Mesothelial cell of epicardium (in vitro differentiated cells): ENCODE measurements at places on chromosomes 2 and 18.

DNA sequence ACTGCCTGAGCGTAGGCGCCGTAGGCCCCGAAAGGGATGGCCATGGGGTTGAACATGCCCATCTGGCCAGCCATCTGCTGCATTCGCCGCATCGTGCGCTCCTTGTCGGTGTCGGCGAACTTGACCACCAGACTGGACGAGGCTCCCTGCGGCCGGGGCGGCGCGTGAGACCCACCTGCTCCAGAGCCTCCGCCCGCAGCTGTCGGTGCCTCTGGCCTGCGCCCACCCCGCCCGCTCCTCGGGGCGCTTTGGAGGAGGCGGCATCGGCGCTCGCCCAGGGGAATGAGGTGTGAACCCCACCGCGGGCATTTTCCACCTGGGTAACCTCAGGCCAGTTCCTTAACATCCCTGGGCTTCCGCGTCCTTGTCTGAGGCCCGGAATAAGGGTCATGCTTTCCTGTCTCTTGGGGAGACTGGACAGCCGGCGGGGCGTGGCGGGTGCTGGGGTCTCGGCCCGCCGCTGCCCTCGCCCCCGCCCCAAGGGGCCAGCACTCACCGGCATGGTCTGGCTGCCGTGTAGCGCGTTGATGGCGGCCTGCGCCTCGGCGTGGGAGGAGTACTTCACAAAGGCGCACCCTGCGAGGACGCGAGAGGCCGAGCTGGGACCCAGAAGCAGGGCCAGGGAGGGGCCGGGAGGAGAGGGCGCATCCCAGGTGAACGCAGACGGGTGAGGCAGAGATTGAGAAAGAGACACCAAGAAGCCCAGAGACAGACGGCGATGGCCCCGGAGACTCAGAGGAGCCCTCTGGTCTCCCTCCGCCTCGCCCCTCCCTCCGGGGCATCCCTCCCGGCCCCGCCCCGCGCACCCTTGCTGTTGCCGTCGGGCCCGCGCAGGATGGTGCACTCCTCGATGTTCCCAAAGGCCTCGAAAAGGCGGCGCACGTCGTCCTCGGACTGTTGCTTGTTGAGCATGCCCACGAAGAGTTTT lies 291.0 kb downstream of the CELF4 start:
- H3K4me3 ChIP-seq = no peak overlapping the region
- DNase-seq = no peak
- H3K27me3 ChIP-seq = peaks cover 48% of the 10 kb centered on the region
- H3K36me3 ChIP-seq = no peaks in the 10 kb centered on the region
- H3K27ac ChIP-seq = no peak overlapping the region

- DNase-seq = no peak
- peak overlapping the region; percentile 65 for H3K27ac ChIP-seq
- peaks cover 36% of the 10 kb centered on the region for H3K4me1 ChIP-seq
- no peaks in the 10 kb centered on the region for H3K27me3 ChIP-seq
- H3K36me3 ChIP-seq = no peaks in the 10 kb centered on the region
Measured at GRCh38 chr2:178277741-178278197, 83.5 kb downstream of the OSBPL6 start.

DNA sequence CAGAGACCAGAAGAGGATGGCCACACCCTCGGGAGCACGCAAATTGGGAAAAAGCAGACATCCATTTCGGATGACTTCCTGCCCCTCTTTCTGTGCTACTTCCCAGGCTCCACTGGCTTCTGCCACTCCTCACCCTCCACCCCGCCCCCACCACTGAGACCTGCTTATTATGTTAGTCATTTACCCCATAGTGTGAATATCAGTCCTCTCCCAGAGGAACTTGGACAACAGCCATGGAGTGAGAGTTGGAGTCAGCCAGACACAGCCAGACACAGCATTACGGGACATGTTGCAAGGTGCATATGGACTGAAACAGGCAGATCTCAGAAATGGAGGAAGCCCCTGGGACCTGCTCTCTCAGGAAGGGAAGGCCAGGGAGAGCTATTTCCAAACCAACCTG lies 51.8 kb downstream of the CTIF start:
- H3K27ac ChIP-seq = no peak overlapping the region
- H3K4me1 ChIP-seq = peaks cover 11% of the 10 kb centered on the region
- peaks cover 2% of the 10 kb centered on the region for H3K36me3 ChIP-seq
- H3K4me3 ChIP-seq = no peak overlapping the region

GRCh38 chr2:215826838-215827441 lies 186.4 kb downstream of the MREG start:
- no peak for DNase-seq
- peaks cover 3% of the 10 kb centered on the region for H3K36me3 ChIP-seq
- peak overlapping the region; percentile 90 for H3K27ac ChIP-seq
- H3K27me3 ChIP-seq = no peaks in the 10 kb centered on the region
- H3K4me3 ChIP-seq = peak overlapping the region; percentile 18

DNA sequence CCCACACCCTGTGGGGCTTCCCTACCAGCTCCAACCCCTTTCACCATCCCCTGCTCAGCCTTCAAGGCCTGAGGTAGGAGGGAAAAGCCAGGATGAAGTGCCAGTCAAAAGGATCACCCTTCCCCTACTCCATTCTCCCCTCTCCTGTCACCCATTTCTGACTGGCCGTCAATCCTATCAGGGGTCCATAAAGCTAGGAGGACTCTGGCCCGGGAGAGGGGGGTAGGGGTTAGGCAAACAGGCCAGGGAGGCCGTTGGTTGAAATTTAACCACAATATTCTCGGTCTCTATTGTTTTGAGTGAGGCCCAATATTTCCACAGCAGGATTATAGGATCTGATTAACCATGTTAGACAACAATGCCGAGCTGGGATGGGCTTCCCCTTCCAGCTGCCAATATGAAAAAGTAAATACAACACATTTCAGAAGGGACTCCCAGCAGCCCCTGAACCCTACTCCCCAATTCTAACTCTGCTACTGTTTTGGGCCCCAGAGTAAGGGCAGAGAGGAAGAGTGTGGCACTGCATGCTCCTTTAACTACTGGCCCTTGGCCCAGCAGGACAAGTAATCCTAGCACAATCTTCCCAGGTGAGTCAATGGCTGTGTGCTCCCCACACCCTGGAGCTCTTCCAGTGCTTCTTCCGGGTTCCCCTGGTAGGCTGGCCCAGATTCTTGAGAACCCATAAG lies 10.6 kb upstream of the IHH start:
- peaks cover 15% of the 10 kb centered on the region for H3K27me3 ChIP-seq
- H3K36me3 ChIP-seq = peaks cover 9% of the 10 kb centered on the region
- DNase-seq = no peak

DNA sequence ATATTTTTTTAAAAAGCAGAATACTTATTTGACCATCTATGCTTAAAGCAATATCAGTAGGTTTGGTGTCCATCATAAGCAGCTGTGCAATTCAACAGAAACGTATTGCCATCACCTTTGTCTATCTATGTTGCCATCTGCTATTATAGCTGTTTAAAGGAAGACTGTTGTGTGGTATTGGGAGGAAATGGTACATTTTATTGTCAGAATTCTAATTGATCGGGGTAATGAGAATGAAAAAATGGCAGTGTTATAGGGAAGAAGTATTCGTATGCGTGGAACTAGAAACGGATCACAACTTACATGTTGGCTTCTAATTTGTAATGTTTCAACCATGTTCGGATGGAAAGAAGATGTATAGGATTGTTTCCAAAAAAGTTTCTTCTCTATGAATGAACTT lies 90.3 kb upstream of the RANBP2 start:
- H3K27ac ChIP-seq = no peak overlapping the region
- peaks cover 27% of the 10 kb centered on the region for H3K4me1 ChIP-seq
- no peak for DNase-seq
- H3K36me3 ChIP-seq = no peaks in the 10 kb centered on the region

GRCh38 chr2:240983361-240983995 lies 14.9 kb upstream of the SNED1 start:
- DNase-seq = peak; percentile 46
- H3K27ac ChIP-seq = no peak overlapping the region
- H3K36me3 ChIP-seq = no peaks in the 10 kb centered on the region

DNA sequence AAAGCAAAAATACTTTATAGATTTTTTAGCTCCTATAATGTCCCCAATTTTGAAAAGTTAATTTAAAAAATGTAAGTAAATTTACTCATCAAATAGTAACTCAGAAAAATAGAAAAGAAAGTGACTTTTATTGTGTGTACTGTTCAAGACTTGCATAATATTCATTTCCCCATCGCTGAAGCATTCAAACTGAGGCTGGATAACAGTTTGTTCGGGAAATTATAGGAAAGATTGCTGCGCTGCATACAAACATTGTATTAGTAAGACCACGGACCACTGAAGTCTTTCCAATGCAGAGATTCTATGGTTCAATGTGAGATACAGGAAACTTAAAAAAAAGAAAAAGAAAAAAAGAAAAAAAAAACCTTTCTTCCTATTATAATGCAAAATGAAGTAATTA lies 10.4 kb downstream of the STK17B start:
- no peak overlapping the region for H3K4me3 ChIP-seq
- peak overlapping the region; percentile 43 for H3K27ac ChIP-seq
- peaks cover 18% of the 10 kb centered on the region for H3K36me3 ChIP-seq
- no peak for DNase-seq

GRCh38 chr2:86238354-86238753 lies 39.1 kb downstream of the MRPL35 start:
- no peak for DNase-seq
- H3K27ac ChIP-seq = no peak overlapping the region
- peaks cover 5% of the 10 kb centered on the region for H3K4me1 ChIP-seq
- H3K36me3 ChIP-seq = no peaks in the 10 kb centered on the region
- H3K4me3 ChIP-seq = no peak overlapping the region

GRCh38 chr2:222424729-222425671 lies 657 bp downstream of the SGPP2 start:
- peaks cover 23% of the 10 kb centered on the region for H3K4me1 ChIP-seq
- DNase-seq = peak; percentile 40
- peaks cover 84% of the 10 kb centered on the region for H3K27me3 ChIP-seq
- H3K27ac ChIP-seq = no peak overlapping the region
- H3K4me3 ChIP-seq = peak overlapping the region; percentile 73
